Thoracic aorta (tissue), 2 donors: ENCODE measurements at places on chromosomes 4 and X. TPM values are rescaled to one million over a fixed set of nuclear protein-coding genes. Genes with fewer than 3 reads are reported as not detected.

The UPF3B gene
- 3.7 TPM for total RNA-seq

The BGN gene
- 1,907 TPM for total RNA-seq

The CSAG3 gene
- total RNA-seq, result not detected

The PCGF3 gene
- total RNA-seq, result 83.2 TPM

The GPR143 gene
- total RNA-seq, result not detected

GRCh38 chr4:147596377-147596776 is 20.8 kb upstream of the TMEM184C start:
- no peaks in the 10 kb centered on the region for H3K27me3 ChIP-seq
- peaks cover 2% of the 10 kb centered on the region for H3K4me1 ChIP-seq
- no peak overlapping the region for H3K4me3 ChIP-seq
- H3K27ac ChIP-seq, result no peak overlapping the region
- DNase-seq, result no peak
- no peaks in the 10 kb centered on the region for H3K36me3 ChIP-seq

- H3K36me3 ChIP-seq, result peaks cover 8% of the 10 kb centered on the region
- no peak overlapping the region for H3K4me3 ChIP-seq
- no peak for DNase-seq
- no peaks in the 10 kb centered on the region for H3K4me1 ChIP-seq
- no peak overlapping the region for H3K27ac ChIP-seq
- H3K27me3 ChIP-seq, result no peaks in the 10 kb centered on the region
These were observed 11.2 kb downstream of the CDKN2AIP start for GRCh38 chr4:183455431-183456195.

GRCh38 chr4:60617731-60618130 is 582.4 kb upstream of the ADGRL3 start:
- no peaks in the 10 kb centered on the region for H3K36me3 ChIP-seq
- H3K27ac ChIP-seq, result no peak overlapping the region
- H3K4me1 ChIP-seq, result peaks cover 3% of the 10 kb centered on the region

DNA sequence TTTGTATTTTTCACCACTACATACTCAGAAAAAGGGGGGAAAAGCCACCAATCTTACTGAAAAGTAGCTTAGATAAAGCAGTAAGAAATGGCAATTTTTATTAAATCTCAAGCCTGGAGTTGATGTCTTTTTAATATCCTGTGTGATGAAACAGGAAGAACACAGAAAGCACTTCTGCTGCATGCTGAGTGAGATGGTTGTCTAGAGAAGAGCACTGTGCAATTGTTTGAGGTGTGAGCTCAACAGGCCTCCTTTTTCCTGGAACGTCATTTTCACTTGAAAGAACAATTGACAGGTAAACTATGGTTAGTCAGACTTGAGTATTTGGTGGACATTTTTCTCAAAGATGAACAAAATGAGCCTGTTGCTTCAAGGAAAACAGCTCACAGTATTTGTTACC is 73.9 kb downstream of the RTL5 start:
- no peak overlapping the region for H3K27ac ChIP-seq
- no peaks in the 10 kb centered on the region for H3K27me3 ChIP-seq
- peaks cover 4% of the 10 kb centered on the region for H3K4me1 ChIP-seq
- H3K4me3 ChIP-seq, result no peak overlapping the region
- no peak for DNase-seq

DNA sequence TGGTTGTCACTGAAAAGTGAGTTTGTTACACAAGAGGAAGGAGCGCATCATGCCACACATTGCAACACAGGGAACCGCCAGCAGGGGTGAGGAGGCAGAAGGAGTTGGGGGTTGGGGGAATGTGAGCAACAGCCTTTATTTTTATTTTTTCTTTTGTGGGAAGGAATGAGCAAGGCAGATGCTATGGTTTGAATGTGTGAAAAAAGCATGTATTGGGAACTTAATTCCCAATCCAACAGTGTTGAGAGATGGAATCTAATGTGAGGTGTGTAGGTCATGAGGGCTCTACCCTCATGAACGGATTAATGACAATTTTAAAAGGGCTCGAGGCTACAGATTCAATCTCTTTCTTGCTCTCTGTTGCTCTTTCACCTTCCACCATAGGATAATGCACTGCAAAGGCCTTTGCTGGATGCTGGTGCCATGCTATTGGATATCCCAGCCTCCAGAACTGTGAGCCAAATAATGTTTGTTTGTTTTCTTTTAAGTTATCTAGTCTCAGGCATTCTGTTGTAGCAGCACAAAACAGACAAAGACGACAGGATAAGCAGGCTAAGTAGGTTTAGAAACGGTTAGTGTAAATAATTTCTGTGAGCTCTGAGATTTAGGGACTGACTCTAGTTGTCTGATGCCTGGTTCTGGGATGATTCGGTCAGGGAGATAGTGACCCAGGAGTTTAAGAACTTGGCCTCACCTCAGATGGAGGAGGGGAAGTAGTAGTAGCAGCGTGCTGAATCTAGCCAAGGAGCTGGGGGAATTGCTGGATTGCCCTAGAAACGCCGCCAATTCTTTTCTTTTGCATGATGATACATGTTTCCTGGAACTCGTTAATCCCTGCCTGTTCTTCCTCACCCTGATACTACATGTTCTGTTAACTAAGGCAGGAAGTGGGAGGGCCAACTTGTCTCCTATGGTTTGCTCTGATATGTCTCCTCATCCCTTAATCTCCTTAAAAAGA is 156.6 kb upstream of the CTSO start:
- H3K27me3 ChIP-seq, result no peaks in the 10 kb centered on the region
- H3K4me1 ChIP-seq, result no peaks in the 10 kb centered on the region
- no peak overlapping the region for H3K27ac ChIP-seq
- no peak overlapping the region for H3K4me3 ChIP-seq

- no peak overlapping the region for H3K27ac ChIP-seq
- H3K4me3 ChIP-seq, result no peak overlapping the region
- H3K27me3 ChIP-seq, result no peaks in the 10 kb centered on the region
- no peaks in the 10 kb centered on the region for H3K36me3 ChIP-seq
These were observed 510.0 kb downstream of the NLGN4X start for GRCh38 chrX:5718651-5719050.

GRCh38 chrX:10906866-10907265 is 204.3 kb upstream of the HCCS start:
- no peaks in the 10 kb centered on the region for H3K36me3 ChIP-seq
- H3K4me3 ChIP-seq, result no peak overlapping the region
- H3K27ac ChIP-seq, result no peak overlapping the region
- H3K27me3 ChIP-seq, result no peaks in the 10 kb centered on the region

DNA sequence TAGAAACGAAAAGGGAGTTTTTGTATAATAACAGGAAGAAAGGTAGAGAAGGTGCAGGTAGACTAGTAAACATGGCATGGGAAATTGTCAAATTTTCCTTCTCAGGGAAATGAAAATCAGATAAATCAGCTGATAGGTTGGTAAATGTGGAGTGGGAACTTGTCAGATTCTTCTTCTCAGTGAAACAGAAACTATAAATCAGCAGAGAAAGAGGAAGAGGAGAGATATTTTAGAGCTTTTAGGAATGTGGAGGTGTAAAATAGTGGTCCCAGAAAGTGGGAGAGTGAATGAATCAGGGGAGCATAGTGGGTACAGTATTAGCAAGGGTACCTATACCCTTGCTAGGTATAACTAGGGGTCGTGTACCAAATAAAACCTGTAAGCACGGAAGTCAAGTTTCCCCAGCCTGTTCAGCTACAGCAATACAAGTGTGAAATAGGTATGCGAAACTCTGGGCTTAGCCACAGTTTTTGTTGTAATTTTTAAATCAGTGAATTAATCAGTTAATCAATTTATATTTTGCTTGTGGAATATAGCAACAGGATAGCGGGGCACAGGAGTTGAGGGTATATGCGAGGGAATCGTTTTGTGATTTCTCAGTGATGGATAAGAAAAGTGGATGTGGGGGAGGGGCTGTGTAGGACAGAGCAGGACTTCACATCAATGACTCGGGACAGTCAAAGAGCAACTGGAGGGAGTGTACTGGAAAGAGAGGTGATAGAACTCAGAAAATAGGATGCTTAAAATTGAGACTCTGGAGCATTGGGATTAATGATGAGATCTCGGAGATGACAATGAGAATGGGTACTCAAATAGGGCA is 561.5 kb downstream of the INPP4B start:
- H3K36me3 ChIP-seq, result no peaks in the 10 kb centered on the region
- no peaks in the 10 kb centered on the region for H3K4me1 ChIP-seq
- H3K4me3 ChIP-seq, result no peak overlapping the region
- H3K27ac ChIP-seq, result no peak overlapping the region
- no peak for DNase-seq

DNA sequence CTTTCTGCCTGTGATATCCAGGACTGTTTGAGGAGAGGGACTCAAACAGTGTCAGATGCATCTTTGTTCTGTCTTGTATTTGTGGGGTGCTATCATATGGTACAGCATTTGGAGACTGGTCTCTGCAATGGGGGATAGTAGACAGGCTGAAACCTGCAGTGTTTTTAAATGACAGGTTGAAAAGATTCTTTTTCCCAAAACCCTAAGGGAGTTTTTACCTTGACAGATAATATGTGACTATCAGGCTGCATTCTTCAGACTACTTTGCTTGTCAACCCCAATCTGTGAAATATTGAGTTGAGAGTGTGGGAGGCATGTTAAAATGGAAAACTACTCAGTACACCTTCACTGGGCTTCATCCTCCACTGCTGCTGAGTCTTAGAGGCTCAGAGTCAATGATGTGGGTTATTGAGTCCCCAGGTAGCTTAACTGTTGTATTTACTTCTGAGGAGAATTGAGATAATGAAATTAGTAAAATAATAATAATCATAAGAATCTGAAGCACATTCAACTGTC is 274.9 kb downstream of the GASK1B start:
- H3K4me1 ChIP-seq, result no peaks in the 10 kb centered on the region
- no peaks in the 10 kb centered on the region for H3K27me3 ChIP-seq
- H3K4me3 ChIP-seq, result no peak overlapping the region
- H3K27ac ChIP-seq, result no peak overlapping the region
- DNase-seq, result no peak
- H3K36me3 ChIP-seq, result no peaks in the 10 kb centered on the region

DNA sequence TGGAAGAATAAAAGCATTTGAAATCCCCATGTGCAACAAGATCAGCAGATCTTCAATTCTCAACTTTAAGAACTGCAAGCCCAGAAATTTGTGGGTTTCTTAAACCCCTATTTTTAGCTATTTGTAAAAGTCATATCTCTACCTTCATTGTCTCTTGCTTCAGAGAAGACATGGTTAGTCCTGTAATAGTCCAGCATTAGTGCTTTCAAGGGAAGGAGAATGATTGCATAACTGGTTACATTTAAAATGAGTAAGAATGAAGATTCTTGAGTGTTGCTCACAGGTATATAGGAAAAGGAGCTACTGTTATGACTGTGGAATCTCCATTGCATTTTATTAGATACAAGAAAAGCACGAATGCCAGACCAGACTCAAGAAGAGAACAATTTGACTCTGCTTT is 84.0 kb downstream of the CCSER1 start:
- no peak overlapping the region for H3K4me3 ChIP-seq
- no peak overlapping the region for H3K27ac ChIP-seq
- no peaks in the 10 kb centered on the region for H3K4me1 ChIP-seq
- H3K27me3 ChIP-seq, result no peaks in the 10 kb centered on the region

- H3K36me3 ChIP-seq, result no peaks in the 10 kb centered on the region
- no peak overlapping the region for H3K4me3 ChIP-seq
- H3K4me1 ChIP-seq, result no peaks in the 10 kb centered on the region
- no peaks in the 10 kb centered on the region for H3K27me3 ChIP-seq
- no peak overlapping the region for H3K27ac ChIP-seq
These were observed 217.1 kb downstream of the ARAP2 start for GRCh38 chr4:36027203-36027602.

GRCh38 chrX:53125506-53125905 is 31.6 kb downstream of the KANTR start:
- H3K27me3 ChIP-seq, result no peaks in the 10 kb centered on the region
- H3K4me1 ChIP-seq, result peaks cover 10% of the 10 kb centered on the region
- DNase-seq, result no peak

DNA sequence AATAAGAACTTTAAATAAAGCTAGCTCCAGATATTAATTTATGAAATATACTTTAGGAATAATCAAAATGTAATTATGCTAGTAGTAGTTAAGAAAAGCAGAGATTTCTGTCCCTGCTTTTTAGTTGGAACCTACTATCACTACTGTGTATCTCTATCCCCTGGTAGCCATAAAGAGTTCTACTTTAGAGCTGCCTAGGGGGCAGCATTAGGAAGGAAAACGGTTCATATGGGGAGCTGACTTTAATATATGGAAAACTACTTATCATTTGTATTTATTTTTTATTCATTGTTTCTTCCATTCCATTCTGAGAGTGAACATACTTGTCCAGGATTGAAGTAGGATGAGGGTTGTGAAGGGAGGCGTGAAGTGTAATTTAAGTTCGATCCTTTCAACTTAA is 40.9 kb downstream of the CPEB2 start:
- H3K36me3 ChIP-seq, result no peaks in the 10 kb centered on the region
- DNase-seq, result no peak
- no peaks in the 10 kb centered on the region for H3K27me3 ChIP-seq
- peak overlapping the region; percentile 29 for H3K4me3 ChIP-seq
- H3K27ac ChIP-seq, result peak overlapping the region; percentile 35
- H3K4me1 ChIP-seq, result peaks cover 33% of the 10 kb centered on the region
